Ovary (tissue), 10 donors: ENCODE measurements at places on chromosomes 7 and 10. TPM values are rescaled to one million over a fixed set of nuclear protein-coding genes. Genes with fewer than 3 reads are reported as not detected.

PNLIP gene
- not detected for total RNA-seq

DNA sequence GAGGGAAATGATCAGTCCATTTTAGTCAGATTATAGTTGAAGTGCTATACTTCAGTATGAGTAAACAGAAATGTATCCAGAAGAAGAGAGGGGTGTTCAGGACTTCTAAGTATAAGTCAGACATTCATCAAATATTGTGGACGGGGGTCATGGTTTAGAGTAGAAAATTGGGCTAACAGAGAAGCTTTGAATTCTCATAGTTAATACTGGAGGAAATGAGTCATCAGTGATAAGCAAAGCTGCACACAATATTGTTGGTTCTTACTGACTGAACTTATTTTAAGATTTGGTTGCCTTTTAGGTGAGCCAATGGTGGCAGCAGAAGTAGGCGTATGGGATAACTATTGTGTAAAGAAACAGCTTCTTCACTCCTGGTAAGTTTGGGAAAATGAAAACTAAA, 1.7 kb upstream of the SUMF2 start:
- DNase-seq, result no peak
- H3K4me1 ChIP-seq, result peaks cover 3% of the 10 kb centered on the region
- H3K4me3 ChIP-seq, result no peak overlapping the region
- H3K36me3 ChIP-seq, result no peaks in the 10 kb centered on the region

GRCh38 chr10:93768892-93769291, 11.2 kb downstream of the LGI1 start:
- DNase-seq, result no peak
- H3K4me3 ChIP-seq, result no peak overlapping the region
- no peak overlapping the region for H3K27ac ChIP-seq
- no peaks in the 10 kb centered on the region for H3K27me3 ChIP-seq
- H3K36me3 ChIP-seq, result no peaks in the 10 kb centered on the region
- H3K4me1 ChIP-seq, result no peaks in the 10 kb centered on the region

GRCh38 chr10:76736815-76737618, 900.6 kb downstream of the KCNMA1 start:
- no peaks in the 10 kb centered on the region for H3K4me1 ChIP-seq
- no peak for DNase-seq
- H3K27ac ChIP-seq, result no peak overlapping the region
- no peak overlapping the region for H3K4me3 ChIP-seq
- no peaks in the 10 kb centered on the region for H3K27me3 ChIP-seq
